ENCODE measurements at places on chromosomes 11 and 22. TPM values are rescaled to one million over a fixed set of nuclear protein-coding genes. Genes with fewer than 3 reads are reported as not detected.

DNA sequence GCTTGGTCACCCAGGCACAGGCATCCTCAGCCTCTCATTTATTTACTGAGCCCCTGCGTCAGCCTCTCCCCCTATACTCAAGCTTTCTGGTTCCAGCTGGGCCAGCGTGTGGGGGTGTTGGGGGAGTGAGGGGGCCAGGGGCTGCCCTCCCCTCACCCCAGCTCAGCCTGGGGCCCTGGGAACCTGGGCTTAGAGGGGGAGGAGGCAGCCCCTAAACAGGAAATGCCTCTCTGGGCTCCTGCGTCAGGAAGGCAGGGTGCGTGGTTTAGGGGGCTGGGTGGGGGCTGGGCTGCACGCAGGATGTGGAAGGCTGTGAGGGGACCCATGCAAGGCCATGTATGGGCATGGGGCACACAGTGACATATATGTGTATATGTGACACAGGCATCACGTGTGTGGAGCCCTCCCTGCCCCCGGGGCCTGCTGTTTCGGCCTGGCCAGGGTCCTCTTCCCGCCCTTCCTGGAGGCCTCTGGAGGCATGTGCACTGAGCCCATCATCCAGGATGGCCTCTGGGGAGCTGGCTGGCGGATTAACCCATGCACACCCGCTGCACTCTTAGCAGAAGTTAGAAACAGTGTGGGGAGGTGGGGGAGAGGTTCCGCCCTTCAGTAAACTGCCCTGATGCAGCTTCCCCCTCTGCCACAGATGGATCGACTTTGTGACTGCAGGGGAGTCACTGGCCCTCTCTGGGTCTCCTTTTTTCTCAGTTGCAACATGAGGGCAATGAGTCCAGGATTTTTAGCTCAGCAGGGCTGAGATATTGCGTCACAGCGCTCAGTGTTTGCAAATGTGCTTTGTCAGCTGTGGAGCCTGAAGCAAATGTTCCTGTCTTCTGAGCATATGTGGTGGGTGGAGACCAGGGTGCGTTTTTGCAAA is 1.1 kb upstream of the CD248 start:
- DNase-seq = no peak

- no peak for DNase-seq
Measured at GRCh38 chr11:95700471-95700817, 89.1 kb downstream of the FAM76B start.

DNA sequence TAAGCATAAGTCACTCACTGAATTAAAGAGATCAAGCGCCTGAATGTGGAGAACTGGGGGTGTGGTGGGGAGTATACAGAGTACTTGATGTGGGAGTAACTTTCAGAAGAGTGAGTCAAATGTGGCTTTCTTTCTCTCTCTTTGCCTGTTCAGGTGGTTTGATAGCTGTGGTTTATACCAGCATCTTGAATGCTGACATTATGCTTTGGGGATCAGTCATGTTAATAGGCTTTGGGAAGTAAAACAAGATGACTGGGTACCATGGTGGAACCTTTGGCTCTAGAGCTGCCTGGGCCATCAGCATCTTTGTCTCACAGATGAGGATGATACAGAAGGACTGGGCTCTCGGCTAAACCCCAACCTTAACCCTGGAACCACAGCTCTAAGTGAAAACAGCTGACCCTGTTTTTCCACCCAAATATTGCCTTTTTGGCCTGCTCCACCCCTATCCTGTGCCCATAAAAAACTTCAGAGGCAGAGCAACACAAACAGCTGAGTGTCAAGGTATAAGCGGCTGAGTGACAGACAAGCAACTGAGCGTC is 58.2 kb upstream of the GNAZ start:
- DNase-seq = no peak

DNA sequence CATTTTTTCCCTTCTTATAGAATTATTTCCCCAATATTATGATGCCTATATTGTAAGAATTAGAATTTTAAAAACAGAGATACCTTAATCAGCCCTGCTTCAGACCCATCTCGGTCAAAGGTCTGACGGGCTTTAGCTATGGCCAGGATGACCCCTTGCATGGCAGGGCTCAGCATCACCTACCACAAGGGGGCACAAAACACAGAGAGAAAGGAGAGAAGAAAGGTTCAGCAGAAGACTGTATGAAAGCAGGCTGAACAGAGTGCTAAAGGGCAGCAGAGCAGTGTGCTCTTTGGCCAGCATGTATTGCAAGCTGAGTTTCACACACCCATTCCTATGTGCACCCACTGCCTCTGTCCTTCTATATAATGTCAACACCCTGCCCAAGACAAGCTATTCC is 26.8 kb downstream of the CLDN25 start:
- peak; percentile 15 for DNase-seq

GRCh38 chr22:41491374-41492100 is 22.6 kb downstream of the ACO2 start:
- no peak for DNase-seq

- peak; percentile 46 for DNase-seq
Measured at GRCh38 chr11:57219021-57219627, 17.9 kb downstream of the APLNR start.

DNA sequence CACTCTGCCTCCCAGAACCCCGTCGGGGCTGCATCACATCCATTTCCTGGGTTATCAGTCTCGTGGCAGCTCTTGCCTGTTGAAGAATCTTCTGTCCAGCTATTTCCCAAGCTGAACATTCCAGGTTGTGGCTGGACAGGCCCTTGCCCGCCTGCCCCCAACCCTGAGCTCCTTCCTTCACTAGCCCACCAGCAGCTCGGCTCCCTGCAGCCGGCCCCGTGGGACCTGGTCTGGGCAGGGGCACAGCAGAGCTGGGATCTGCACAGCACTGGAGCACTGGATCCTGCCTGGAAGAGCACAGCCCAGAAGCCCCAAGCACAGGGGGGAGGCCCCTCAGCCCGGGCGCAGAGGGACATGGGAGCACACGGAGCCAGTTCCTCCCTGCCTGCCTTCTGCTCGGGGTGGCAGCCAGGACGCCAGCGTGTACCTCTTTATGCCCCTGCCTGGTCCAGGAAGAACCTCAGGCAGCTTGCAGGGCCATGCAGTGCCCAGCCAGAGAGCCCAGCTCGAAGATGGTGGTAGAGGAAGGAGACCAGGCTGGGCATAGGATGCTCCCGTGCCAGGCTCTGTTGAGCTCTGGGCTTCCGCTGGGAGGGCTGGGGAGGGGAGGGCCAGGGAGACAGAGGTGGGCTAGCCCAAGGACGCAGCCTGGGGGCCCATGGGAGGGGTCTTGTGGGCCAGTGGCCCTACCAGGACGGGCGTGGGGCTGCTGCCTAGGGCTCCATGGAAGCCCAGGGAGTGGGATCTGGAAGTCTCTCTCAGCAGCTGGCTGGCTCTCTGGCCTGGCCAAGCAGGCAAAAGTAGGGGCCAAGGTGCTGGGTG is 16.6 kb upstream of the GNB1L start:
- DNase-seq = no peak

GRCh38 chr11:13851691-13852090 is 110.8 kb upstream of the SPON1 start:
- DNase-seq = no peak

TRIM51 gene
- not detected for total RNA-seq

TYR gene
- not detected for total RNA-seq

CTSF gene
- total RNA-seq = 17.7 TPM

NPAS4 gene
- not detected for total RNA-seq

All from MG63 (cell line).